ENCODE measurements at places on chromosomes 7 and 10.

DNA sequence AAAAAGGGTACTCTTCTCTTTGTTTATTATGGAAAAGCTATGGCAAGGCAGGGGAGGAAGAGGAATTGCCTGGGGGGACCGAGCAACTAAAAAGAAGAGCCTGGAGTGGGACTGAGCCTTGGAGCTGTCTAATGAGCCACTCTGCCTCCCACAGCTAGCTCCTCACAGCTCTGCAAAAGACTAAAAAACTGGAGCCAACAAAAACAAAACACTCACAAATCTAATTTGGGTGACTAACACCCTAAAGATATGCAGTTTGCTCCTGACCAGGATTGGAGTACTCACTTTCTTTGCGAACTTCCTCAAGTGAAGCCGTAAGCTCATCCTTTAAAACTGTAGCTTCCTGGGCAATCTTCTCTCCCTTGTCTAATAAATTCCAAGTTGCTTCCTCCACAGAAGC, 89.4 kb downstream of the CTNNA3 start:
- no peak for DNase-seq

DNA sequence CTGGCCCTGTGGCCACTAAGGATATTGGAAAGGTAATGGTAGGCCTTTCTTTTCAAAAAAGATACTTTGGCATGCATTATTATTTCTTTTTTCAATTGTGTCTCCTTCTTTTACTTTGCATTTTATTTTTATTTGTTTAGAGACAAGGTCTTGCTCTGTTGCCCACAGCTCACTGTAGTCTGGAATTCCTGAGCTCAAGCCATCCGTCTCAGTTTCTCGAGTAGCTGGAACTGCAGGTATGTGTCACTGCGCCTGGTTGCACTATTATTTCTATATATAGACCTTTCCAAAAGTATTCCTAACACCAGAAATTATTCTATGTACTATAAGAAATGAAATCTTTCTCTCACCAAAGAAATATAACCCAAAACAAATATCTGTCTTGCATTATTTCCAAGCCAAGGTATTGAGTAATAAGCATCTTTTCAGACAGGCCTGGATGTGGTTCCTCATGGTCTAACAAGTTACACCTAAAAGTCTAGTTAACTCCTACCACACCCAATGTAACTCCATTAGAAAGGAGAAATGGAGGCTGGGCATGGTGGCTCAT, 500.8 kb upstream of the ANKRD30A start:
- DNase-seq: no peak

DNA sequence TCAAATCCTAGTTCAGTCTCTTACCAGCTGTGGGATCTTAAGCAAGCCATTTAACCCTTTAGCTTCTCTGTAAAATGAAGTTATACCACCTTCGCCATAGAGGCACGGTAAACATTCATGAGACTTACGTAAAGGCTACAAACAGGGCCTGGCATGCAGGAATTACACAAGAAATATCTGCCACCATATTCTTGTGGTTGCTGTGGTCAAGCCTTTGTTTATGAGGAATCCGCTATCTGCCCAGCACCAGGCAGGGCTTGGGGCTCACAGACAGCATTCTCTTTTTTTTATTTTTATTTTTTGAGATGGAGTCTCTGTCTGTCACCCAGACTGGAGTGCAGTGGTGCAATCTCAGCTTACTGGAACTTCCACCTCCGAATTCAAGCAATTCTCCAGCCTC, 9.9 kb downstream of the AIFM2 start:
- no peak for DNase-seq

GRCh38 chr7:33965183-33965744, 59.9 kb downstream of the BMPER start:
- DNase-seq: no peak

GRCh38 chr10:92891885-92892690, 43.8 kb downstream of the EXOC6 start:
- DNase-seq: peak; percentile 53

- no peak for DNase-seq
Observed at GRCh38 chr7:6438427-6438826, 9.3 kb downstream of the DAGLB start.

DNA sequence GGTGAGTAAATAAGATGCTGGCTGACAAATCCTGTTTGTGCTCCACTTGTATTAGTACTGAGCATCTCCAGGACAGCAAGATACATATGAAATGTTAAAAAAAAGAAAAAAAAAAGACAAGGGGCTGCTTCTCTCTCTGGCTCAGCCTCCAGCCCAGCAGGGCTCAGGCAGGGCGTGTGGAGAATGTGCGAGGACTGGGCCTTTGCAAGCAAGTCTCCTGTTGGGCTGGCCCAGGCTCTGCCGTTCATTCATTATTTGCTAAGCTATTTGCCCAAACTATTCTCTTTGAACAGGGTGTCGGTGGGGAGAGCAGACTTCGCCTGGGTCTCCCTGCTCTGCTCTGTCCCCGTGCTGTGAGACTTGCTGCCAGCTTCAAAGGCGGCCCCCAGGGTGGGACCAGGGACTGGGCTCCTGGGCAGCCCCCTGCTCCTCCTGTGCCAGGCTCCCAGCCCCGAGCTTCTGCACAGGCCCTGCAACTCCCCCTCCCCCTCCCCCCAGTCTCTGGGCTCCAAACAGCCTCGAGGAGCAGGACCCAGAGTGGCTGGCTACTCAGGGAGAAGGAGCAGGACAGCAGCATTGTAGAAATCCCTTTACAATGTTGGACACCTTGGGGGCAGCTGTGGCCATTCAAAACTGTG, 25.6 kb upstream of the MGMT start:
- no peak for DNase-seq

GRCh38 chr7:13097499-13097898, 410.1 kb downstream of the ARL4A start:
- no peak for DNase-seq

- DNase-seq: no peak
Observed at GRCh38 chr7:10706875-10707493, 266.7 kb upstream of the PHF14 start.

GRCh38 chr10:126337251-126337810, 50.9 kb downstream of the ADAM12 start:
- DNase-seq: no peak

- no peak for DNase-seq
Observed at GRCh38 chr7:46571996-46572395, 650.9 kb upstream of the IGFBP3 start.

GRCh38 chr7:78953090-78953489, 500.4 kb downstream of the MAGI2 start:
- no peak for DNase-seq

- DNase-seq: no peak
Observed at GRCh38 chr7:130395421-130395820, 15.1 kb downstream of the CPA1 start.

DNA sequence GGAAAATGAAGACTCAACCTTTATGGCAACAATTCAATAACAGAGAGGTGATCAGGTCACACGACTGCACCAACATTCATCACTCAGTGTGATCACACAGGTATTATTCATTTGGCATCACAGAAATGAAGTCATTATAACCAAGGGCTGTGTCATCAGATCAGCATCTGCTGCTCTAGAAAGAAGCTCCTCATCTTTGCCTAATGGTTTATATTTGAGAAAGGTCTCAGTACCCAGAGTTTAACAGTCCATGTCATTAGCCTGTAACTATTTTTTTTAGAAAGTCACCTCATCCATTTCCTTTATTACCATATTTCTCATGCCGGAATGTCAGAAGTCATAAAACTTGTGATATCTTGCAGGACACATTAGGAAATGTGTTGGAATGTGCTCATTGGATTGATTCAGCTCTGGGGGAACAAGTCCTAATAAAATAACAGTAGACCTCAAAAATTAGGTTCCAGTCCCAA, 45.1 kb upstream of the PRKG1 start:
- DNase-seq: no peak

GRCh38 chr7:23214938-23215337, 31.6 kb upstream of the GPNMB start:
- no peak for DNase-seq

GRCh38 chr10:33571616-33572015, 237.1 kb upstream of the NRP1 start:
- DNase-seq: no peak

GRCh38 chr10:26857991-26858706, 2.6 kb downstream of the ABI1 start:
- no peak for DNase-seq

DNA sequence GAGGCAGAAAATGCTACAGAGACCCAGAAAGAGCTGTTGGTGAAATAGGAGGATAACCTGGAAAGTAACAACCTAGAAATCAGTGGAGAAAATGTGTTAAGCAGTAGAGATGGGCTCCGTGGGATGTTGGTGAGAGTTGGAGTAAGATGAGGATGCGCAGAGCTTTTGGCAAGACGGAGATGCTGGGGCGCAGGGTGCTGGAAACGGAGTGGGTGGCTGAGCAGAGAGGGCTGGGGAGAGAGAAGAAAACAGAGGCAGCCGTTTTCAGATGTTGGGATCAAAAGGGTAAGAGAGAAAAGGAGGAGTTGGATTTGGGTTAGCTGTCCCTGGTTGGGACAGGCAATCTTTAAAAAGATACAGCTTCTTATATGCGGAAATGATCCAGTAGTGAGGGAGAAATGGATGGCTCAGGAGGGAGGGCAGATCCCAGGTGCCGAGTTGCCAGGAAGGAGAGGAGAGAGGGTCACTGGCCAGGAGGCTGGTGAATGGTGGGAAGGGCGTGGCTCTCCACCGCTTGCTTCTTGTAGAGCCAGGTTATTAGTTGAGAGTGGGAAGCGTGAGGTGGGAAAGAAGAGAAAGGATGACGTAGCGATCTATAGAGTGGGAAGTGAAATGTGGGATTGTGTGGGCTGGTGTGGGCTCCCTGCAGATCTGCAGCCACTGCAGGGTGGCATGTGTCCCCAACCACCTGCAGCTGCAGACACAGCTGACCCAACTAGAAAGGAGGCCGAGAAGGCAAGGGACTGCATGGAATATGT, 182.2 kb upstream of the SVIL start:
- DNase-seq: no peak

GRCh38 chr7:67021260-67021659, 24.6 kb downstream of the TYW1 start:
- DNase-seq: no peak

GRCh38 chr7:71015252-71015900, 116.6 kb upstream of the GALNT17 start:
- peak; percentile 44 for DNase-seq

DNA sequence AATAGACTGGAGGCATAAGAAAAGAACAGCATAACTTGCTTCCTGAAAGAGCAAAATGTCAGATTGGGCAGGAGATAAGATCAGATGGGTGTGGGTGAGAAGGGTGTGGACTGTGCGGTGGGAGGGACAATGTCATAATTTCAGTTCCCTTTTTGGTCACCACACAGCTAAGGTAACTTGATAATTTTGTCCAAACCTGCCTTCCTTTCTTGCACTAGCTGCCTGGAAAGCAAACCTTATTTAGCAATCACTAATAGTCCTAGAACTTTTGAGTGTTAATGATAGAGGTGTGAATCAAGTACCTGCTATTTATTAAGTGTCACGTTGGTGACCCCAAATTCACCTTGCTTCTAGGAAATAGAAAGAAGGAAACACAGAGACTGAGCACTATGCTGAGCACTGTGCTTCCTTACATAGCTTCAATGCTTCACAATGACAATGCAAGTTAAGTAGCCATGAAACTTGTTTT, 72.4 kb upstream of the SP4 start:
- no peak for DNase-seq

- DNase-seq: no peak
Observed at GRCh38 chr10:76244061-76244686, 812.8 kb downstream of the LRMDA start.

DNA sequence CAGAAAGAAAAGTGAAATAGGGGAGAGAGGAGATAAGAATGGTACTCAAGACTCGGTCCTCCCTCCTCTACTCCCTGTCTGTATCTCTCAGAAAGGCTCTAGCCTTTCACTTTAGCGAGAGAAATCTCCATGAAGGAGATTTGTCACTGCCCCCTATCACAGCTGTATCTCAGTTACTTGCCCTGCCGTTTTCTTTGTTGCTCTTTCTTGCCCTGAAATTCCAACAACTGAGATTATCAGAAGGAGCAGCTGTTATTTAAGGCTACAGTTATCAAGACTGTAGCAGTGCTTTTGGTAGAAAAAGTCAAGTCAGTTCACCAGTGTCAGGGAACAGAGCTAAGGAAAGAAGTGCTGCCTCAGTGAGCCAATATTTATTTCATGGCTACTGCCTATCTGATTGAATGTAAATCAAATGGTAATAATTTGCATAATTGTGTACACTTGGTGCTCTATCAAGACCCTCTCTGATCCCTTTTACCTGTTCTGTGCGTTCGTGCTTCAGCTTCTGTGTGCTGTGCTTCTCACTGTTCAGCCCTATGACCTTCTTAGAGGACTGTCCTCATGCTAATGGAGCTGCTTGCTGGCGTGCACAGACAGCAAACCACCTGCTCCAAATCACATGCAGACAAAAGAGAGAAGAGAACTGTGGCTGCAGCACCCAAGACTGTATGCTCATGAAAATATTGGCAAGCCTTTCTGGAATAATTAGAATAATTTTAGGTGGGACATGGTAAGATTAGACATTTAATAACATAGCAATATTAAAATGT, 180.2 kb upstream of the FAM3C start:
- DNase-seq: no peak

GRCh38 chr10:20686015-20686635, 211.0 kb downstream of the NEBL start:
- no peak for DNase-seq

DNA sequence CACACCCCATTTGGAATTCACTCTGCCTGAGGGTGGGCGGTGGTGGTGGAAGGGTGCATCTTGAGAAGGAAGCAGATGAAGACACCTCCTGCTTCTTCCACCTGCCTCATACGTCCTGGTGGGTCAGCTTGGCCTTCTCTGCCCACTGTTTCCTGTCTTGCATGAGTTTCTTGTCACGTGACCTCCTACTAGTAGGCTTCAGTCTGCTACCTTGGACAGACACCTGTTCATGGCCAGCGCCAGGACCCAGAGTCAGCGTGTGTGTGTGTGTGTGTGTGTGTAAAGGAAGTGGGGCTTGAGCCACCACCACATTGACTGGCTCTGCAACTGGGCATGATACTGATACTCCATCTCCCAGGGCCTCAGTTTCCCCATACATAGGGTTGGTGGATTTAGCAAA, 17.1 kb upstream of the VPS37D start:
- DNase-seq: no peak

DNA sequence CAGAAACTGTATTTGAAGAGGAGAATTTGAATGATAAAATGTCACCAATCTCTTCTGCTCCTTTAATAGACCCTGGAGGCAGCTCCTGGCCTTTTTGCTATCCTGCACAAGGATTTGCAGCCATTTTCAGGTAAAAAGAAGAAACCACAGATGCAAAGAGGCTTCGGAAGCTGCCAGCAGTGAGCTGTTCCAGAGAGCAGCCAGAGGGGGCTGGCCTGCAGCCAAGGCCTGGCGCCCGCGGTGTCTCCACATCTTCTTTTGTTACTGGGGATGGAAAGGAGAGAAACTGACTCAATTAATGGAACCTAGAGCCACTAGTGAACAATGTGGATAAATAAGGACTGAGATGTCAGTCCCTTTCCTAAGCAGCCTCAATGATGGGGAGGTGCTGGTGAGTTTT, 23.9 kb upstream of the GPR26 start:
- peak; percentile 32 for DNase-seq

GRCh38 chr7:140576589-140576988, 64.0 kb downstream of the DENND2A start:
- DNase-seq: no peak

GRCh38 chr7:102244601-102245000, 42.1 kb upstream of the SH2B2 start:
- no peak for DNase-seq
